Upper lobe of left lung (tissue), 6 donors: ENCODE measurements at places on chromosomes 13 and 19. TPM values are rescaled to one million over a fixed set of nuclear protein-coding genes. Genes with fewer than 3 reads are reported as not detected.
A peak's percentile ranks its signal among the peaks of the same experiment; 100 is the strongest.

The ETHE1 gene
- total RNA-seq: 27.4 TPM

DNA sequence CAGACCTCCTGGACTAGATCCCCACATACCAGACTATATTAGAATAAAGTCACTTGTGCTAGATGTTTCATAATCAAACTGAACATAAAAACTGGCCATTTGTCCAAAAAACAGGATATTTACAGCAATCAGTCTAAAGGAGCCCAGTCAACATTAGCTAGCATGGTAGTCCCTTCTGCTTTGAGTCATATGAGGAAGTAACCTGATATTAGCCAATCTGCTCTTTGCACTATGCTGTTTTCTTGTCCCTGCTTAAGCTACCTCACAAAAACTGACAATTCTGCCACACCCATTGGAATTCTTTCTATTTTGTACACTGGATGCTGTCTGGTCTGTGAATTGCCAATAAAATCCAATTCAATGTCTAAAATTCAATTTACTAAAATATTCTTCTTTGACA lies 1824.2 kb downstream of the OLFM4 start:
- no peaks in the 10 kb centered on the region for H3K4me1 ChIP-seq
- H3K27ac ChIP-seq: no peak overlapping the region
- DNase-seq: no peak
- H3K36me3 ChIP-seq: no peaks in the 10 kb centered on the region
- no peak overlapping the region for H3K4me3 ChIP-seq

GRCh38 chr19:35404879-35405622 lies 34.2 kb downstream of the GPR42 start:
- H3K36me3 ChIP-seq: no peaks in the 10 kb centered on the region
- H3K27ac ChIP-seq: no peak overlapping the region
- H3K4me1 ChIP-seq: no peaks in the 10 kb centered on the region
- no peaks in the 10 kb centered on the region for H3K27me3 ChIP-seq

GRCh38 chr19:6730153-6730804 lies 7.1 kb downstream of the GPR108 start:
- H3K4me1 ChIP-seq: peaks cover 32% of the 10 kb centered on the region
- peak overlapping the region; percentile 78 for H3K27ac ChIP-seq

GRCh38 chr19:13646758-13647157 lies 117.6 kb upstream of the MRI1 start:
- no peaks in the 10 kb centered on the region for H3K27me3 ChIP-seq
- H3K36me3 ChIP-seq: no peaks in the 10 kb centered on the region
- no peak for DNase-seq
- H3K4me1 ChIP-seq: no peaks in the 10 kb centered on the region
- no peak overlapping the region for H3K27ac ChIP-seq
- H3K4me3 ChIP-seq: no peak overlapping the region

The SHC2 gene
- 17.7 TPM for total RNA-seq
